ENCODE measurements at places on chromosomes 12 and 14.

- no peak for DNase-seq
Observed at GRCh38 chr12:62434494-62435302, 31.9 kb upstream of the MON2 start.

GRCh38 chr14:31828946-31829868 is 247.9 kb upstream of the ARHGAP5 start:
- no peak for DNase-seq

DNA sequence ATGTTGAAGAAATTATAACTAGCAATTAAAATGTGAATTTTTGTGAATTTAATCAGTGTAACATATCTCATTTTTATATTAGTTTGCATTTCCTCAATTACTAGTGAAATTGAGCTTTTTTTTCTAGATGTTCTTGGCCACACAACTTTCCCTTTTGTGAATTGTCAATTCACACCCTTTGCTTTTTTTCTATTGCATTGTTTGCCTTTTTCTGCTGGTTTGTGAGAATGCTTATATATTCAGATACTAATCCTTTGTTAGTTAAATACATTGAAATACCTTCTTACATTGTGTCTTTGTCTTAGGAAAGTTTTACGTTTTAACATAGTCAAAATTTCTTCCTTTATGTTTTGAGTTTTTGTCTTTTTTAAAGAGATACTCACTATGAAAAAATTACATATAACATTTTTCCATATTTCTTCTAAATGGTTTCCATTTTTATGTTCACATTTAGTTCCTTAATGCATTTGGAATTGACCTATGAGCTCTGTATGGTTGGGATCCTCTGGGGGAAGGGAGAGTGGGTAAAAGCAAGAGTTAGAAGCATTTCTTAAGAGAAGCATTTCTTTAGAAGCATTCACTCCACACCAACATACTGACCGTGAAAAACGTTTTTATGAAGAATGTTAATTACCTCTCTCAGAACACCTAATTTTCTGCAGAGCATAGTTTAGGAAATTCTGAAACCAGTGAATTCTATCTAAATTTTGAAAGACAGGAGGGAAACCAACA is 126.0 kb downstream of the CAPZA3 start:
- DNase-seq: no peak

GRCh38 chr12:58359084-58359483 is 417.7 kb downstream of the ATP23 start:
- DNase-seq: peak; percentile 86

GRCh38 chr12:83067981-83068380 is 381.3 kb downstream of the TMTC2 start:
- DNase-seq: no peak

- DNase-seq: peak; percentile 50
Observed at GRCh38 chr14:74763803-74764531, 851 bp downstream of the YLPM1 start.

DNA sequence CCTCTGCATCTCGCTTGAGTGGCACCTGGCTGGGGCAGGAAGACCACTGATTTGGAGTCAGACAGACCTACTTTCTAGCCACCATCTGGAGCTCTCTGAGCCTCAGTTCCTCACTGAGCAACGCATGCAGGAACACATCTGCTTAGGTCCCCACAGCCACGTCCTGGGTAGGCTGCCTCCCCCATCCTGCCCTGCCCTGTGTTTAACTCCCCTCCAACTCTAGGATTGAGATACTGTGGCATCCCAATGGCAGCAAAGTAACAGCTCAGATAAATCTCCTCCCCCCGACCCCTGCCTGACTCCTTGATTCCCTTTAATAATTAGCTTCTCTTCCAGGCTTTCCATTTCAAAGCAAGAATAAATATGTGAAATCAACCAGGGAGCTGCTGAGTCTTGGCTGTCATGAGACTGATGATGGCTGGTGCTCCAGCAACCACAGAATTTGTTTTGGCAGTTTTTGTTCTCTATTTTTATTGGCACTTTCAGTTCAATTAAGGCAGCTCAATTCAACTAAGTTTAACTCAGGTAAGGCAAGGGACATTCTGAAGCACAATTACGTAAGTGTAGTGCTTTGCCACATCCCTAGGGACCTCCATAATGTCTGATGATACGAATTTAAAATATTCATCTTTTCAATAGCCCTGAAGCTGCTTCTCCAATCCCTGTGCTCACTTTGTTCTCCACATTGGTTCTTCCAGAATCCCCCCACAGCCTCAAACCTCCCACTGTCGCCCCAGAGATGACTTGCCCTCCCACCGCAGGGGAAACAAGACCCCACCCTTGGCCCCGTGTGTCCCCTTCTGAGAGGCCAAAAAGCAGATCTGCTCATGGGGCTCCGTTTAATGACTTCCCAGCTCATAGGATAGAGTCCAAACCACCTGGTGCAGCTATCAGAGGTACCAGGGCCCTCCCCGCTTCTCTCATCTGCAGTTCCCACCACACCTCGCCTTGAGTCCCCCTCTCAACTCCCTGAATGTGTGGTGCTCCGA is 58.2 kb downstream of the ESR2 start:
- DNase-seq: no peak

- no peak for DNase-seq
Observed at GRCh38 chr14:51147183-51147582, 52.3 kb upstream of the TRIM9 start.

DNA sequence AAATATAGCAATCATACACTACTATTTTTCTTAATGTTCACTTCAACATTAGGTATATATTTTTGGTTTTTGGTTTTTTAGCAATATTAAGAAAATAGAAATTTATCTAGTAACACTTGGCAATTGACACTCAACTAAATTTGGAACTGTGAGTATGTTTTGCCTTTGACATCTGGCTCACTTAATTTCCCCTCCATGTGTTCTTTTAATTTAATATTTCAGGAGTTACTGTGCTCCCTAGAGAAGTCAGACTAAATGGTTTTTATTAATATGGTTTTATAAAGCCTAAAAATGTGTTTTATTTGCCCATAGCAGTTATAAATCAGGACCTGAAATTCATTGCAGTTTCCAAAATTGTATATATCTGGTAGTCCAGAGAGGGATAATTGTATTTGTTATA is 175.3 kb upstream of the AVPR1A start:
- DNase-seq: no peak

DNA sequence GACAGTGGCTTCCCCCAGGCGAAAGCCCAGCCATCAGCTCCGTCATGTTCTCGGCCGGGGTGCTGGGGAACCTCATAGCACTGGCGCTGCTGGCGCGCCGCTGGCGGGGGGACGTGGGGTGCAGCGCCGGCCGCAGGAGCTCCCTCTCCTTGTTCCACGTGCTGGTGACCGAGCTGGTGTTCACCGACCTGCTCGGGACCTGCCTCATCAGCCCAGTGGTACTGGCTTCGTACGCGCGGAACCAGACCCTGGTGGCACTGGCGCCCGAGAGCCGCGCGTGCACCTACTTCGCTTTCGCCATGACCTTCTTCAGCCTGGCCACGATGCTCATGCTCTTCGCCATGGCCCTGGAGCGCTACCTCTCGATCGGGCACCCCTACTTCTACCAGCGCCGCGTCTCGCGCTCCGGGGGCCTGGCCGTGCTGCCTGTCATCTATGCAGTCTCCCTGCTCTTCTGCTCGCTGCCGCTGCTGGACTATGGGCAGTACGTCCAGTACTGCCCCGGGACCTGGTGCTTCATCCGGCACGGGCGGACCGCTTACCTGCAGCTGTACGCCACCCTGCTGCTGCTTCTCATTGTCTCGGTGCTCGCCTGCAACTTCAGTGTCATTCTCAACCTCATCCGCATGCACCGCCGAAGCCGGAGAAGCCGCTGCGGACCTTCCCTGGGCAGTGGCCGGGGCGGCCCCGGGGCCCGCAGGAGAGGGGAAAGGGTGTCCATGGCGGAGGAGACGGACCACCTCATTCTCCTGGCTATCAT is 663 bp downstream of the PTGER2 start:
- DNase-seq: peak; percentile 39

- DNase-seq: no peak
Observed at GRCh38 chr14:61877035-61877390, 114.8 kb downstream of the SNAPC1 start.

GRCh38 chr14:22358726-22359125 is 230.3 kb downstream of the DAD1 start:
- no peak for DNase-seq

GRCh38 chr12:31728289-31728916 is 418 bp downstream of the AMN1 start:
- no peak for DNase-seq

GRCh38 chr14:100442498-100443490 is 119.7 kb downstream of the SLC25A47 start:
- no peak for DNase-seq

- no peak for DNase-seq
Observed at GRCh38 chr14:96567289-96567899, 65.2 kb downstream of the PAPOLA start.

DNA sequence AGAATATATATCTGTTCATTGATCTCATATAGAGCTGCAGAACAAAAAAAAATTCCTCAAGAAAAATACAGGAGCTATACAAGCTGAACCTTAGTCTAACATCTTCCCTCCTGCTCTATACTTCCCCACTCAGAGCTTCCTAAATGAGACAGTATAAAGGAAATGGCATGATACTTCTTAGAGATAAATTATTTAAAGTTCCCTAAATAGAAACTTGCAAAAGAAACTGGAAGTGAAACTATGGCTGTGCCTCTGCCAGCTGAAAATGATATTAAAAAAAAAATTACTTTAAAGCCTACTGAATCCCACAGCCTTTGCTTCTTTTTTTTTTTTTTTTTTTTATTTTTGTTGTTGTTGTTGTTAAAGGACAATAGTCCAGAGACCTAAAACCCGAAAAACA is 11.6 kb upstream of the NEK9 start:
- DNase-seq: no peak

DNA sequence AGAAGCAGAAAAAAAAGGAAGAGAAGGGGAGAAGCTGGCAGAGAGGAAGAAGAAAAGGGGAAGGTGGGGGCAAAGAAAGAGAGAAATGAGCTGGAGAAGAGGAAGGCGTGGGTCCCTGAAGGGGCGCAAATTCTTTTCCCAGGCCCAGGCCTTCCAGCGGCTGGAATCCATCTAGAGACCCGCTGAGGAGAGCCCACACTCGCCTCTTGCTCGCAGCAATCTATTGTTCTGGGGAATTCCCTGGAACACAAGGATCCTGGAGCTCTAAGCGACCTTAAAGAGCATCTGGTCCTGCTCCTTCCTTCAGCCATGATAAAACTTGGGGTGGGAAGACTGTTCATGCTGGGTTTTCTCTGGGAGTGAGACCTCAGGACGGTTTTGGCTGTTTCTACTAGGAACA is 41.2 kb upstream of the FKBP4 start:
- no peak for DNase-seq

DNA sequence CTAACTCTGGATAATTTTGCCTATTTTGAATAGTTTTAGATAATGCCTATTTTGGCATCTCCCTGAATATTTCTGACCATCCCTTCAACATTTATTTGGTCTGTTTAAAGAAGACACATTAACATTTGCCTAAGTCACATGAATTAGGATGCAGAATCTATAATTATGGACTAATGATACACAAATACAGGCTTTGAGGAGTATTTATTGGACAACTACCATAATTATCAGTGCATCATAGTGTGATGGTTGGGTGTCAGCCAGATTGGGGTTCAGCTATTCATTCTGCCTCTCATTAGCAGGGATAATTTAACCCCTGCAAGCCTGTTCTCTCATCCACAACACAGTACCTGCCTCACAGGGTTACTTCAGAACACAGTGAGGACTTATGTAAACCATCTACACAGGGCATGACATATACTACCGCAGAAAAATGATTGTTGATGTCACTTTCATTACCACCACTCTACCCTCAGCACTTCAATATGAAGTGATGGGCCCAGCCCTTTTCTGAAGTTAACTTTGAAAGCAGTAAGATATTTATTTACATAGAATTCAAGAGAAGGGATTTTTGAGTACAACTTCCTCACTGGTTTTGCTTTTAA is 14.4 kb downstream of the PRKCH start:
- DNase-seq: no peak

DNA sequence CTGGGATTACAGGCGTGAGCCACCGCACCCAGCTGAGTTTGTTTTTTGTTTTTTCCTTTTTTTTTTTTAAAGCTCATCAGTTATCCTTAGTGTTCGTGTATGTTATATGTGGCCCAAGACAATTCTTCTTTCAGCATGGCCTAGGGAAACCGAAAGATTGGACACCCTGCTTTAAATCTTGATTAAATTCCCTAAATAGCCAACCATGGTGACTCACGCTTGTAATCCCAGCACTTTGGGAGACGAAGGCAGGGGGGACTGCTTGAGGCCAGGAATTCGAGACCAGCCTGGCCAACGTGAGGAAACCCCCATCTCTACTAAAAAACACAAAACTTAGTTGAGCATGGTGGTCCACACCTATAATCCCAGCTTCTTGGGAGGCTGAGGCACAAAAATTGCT is 131.1 kb downstream of the MED13L start:
- no peak for DNase-seq

DNA sequence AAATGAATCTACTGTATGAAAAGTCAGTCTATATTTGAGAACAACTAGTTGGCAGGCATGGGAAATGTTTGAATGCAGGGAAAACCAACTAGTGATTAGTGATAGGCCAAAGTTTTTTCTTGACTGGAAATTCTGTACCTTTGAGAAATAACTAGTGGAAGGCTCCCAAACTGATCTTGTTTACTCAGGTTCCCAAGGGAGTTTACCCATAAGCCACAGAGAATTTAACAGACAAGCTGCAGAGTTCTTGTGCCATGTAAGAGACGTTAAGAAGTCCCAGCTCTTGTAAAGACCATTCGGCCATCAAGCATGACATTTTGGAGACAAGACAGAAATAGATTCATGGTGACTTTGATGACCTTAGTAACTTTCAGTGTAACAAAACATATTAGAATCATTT is 1882.8 kb upstream of the SEL1L start:
- DNase-seq: no peak

GRCh38 chr14:78170203-78170602 is at the start of gene NRXN3:
Gene NRXN3, plus strand, starts transcription at chr14:78170373. Its CDS starts 72,721 bp downstream, at chr14:78243094.
- DNase-seq: no peak

GRCh38 chr12:12613344-12613743 is 1.7 kb downstream of the CREBL2 start:
- no peak for DNase-seq

DNA sequence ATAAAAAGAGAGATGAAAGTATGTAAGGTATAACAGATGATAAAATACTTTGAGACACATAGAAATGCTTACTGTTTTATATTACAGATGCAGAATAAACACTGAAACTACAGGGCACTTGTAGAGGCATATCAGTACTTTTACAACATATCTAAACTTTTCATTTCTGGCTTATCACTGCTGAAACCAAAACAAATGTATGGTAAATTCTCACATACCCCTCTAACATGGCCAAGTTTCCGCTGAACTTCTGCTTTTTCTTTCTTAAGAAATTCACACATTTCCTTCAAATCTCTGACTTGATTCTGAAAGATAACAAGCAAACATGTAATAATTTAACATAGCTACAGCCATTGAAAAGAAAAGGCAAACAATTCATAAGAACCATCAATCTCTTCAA is 33.3 kb upstream of the C12orf50 start:
- DNase-seq: no peak

- no peak for DNase-seq
Observed at GRCh38 chr12:105679982-105680381, 349.5 kb downstream of the C12orf75 start.

GRCh38 chr12:129570796-129571400 is 332.9 kb downstream of the TMEM132D start:
- no peak for DNase-seq

GRCh38 chr12:5716201-5716600 is 228.9 kb downstream of the ANO2 start:
- peak; percentile 64 for DNase-seq

- no peak for DNase-seq
Observed at GRCh38 chr14:86858591-86858990, 1134.4 kb downstream of the GALC start.

- no peak for DNase-seq
Observed at GRCh38 chr12:108047071-108047550, 82.0 kb upstream of the WSCD2 start.
